ENCODE measurements at places on chromosomes 3 and 15. TPM values are rescaled to one million over a fixed set of nuclear protein-coding genes. Genes with fewer than 3 reads are reported as not detected.

The EXD1 gene
- not detected for total RNA-seq

The RTP4 gene
- 0.90 TPM for total RNA-seq

The SLC28A2 gene
- total RNA-seq, result not detected

The CPEB1 gene
- total RNA-seq, result 1.7 TPM

The MORC1 gene
- not detected for total RNA-seq

The FRMD4B gene
- total RNA-seq, result 25.4 TPM

The STARD9 gene
- total RNA-seq, result 3.6 TPM

The LRRC31 gene
- total RNA-seq, result not detected
